ENCODE measurements at places on chromosomes 11 and 22.
A peak's percentile ranks its signal among the peaks of the same experiment; 100 is the strongest.

GRCh38 chr11:65489035-65489705, 9.7 kb upstream of the MALAT1 start:
- no peak for ATAC-seq

DNA sequence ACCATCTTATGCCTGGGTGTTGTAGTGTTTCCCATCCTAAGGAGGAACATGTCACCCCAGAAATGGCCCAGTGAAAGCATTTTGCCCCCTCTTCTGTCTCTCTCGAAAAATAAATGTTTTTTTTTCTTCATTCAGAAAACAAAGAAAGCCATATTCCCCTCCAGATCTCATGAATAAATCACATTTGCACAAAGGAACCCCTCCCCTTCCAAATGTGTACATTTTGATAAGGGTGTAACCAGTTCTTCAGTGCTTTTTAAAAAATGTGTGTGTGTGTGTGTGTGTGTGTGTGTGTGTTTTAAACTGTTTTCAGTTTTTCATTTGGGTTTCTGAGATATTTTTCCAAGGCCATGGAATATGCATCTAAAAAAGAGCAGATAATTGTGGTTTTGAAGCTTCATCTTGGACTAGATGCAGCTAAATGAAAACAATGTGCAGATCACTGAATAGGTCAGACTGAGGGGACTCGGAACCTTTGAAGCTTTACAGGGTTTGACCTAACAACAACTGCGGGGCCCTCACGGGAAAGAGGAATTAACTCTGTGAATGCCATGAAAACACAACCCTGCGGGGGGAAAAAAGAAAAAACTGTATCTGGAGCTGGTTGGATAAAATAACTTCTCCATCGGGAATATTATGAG, 76.4 kb downstream of the YAP1 start:
- ATAC-seq = no peak

DNA sequence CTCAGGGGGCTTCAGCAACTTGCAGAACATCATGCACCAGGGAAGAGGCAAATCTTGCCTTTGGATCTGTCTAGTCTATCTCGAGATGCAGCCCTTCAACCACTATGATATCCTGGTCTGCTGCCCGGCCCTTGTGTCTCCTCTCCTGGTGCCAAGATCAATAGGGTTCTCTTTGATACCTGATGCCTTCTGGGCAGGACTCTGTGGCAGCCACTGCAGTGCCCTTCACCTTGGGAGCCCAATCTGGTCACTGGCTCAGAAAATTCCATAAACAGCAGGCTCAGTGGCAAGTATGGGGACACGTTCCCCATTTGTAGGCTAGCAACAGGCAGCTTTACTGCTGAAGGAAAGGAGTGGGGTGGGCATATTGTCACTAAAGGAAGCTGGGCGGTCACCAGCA, 23.4 kb downstream of the SYN3 start:
- no peak for ATAC-seq

- ATAC-seq = no peak
Measured at GRCh38 chr11:60396799-60397198, 540 bp downstream of the MS4A14 start.

DNA sequence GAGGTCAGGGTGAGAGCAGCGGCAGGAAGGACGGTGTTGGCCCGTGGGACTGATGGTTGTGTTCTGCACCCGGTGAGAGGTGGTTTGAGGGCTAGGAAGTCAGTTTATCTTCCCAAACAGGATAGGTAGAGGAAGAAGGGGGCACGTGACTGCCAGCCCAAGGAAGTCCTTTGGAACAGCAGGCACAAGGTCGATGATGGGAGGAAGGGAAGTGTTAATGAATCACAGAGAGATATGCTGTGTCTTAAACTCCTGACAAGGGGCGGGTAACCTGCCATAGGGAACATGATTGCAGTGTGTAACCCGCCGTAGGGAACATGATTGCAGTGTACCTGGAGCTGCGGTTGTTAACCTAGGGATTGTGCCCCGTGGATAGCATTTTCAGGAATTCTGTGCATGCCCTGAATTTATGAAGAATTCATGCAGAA, 49.0 kb downstream of the PRR5L start:
- no peak for ATAC-seq

DNA sequence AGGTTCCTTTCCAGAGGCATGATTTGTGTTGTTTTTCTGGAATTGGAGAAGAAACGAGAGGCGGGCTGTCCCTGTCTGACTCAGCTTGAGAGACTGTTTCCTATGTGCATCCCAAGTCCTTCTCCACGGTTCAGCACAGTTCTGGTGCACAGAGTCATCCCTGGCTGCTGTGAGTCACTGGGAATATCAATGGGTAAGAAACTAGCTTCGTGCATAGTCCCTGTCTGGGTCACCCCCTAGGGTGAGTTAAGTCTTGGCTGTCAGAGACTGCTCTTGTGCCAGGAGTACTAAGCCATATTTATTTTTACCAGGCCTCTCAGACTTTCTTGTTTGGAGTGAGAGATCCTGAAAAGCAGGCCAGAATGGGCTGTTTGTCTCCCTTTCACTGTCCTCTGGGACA, 2.4 kb upstream of the LRP4 start:
- no peak for ATAC-seq

GRCh38 chr11:17816232-17816931, 81.8 kb downstream of the KCNC1 start:
- ATAC-seq = no peak

DNA sequence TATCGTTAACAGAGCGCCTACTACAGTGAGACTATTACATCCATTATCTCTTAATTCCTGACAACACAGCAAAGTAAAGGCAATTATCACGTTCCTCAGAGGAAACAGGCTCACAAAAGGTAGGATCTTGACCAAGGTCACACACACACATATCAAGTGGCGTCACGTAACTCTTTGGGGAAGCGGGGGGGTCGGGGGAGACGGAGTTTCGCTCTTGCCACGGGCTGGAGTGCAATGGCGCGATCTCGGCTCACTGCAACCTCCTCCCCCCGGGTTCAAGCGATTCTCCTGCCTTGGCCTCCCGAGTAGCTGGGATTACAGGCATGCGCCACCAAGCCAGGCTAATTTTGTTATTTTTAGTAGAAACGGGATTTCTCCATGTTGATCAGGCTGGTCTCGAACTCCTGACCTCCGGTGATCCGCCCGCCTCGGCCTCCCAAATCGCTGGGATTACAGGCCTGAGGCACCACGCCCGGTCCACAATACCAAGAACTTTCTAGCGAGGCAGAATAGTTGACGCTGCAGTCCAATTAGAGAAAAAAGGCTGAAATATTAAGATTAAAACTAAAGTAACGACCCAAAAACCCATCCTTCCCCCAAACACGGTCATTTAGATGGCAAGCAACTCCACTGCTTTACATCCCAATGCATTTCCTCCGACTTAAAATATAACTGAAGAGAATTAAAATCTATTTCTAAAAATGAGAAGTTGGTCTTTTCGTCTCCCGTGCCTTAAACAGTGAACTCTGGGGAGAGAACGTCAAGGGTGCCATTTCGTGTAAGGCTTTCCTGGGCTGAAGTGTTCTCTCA, 1.2 kb downstream of the DDX17 start:
- no peak for ATAC-seq

DNA sequence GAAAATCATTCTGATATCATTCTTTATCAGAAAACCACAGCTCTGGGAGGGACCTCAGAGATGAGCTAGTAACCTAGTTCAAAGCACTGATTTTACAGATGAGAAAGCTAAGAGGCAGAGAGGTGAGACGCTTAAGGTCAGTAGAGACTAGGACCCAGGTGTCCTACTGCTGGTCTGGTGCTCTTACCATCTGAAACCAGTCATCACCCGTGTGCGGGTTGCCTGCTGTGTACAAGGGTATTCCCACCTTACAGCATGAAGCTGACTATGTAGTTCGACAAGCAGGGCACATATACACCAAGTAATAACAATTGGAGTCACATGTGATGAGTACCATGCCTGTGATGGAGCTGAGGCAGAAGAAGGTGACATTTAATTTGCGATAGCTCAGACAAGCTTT, 133.7 kb downstream of the ADAMTS15 start:
- ATAC-seq = no peak

DNA sequence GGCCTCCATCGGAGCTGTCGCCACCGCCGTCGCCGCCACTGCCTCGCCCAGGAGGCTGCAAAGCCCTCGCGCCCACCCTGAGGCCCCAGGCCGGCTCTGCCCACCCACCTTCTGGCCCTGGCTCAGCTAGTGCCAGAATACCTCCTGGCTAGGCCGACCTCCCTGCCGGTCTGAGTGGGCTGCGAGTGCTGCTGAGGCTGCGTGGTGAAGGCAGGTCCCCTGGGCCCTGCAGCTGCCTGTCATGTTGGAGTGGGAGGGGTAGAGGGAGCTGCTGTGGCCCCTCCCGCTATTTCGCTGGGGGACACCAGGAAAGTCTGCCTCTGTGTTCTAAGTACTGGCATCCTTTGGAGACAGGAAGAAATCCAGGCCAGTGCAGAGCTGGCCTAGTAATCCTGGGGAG, 34.2 kb downstream of the LRRC10B start:
- no peak for ATAC-seq

DNA sequence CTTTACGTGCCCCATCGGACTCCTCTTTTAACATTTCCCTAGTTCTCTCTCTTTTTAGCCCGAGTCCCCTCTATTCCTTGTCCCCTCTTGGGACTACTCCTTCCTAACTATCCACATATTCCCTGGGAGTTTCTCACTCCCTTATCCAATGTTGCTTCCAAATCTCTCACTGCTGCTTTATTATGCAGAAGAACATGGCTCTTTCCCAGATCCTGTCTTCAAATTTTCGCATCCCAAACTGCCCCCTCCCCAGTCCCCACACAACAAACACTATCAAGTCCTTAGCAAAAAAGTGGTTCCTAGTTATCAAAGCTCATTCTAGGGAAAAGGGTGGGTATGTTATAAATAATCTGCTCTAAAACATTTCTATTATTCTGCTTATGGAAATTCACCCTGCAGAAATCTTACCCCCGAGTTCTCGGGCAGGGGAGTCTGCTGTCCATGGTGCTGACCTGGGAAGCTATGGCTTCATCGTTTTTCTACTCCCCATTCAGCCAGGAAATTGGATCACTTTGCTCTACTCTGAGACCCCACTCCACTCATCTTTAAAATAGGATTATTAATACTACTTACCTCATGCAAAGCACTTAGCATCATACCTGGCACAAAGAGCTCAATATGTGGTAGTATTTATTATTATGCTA, 393.5 kb downstream of the BUD13 start:
- no peak for ATAC-seq

DNA sequence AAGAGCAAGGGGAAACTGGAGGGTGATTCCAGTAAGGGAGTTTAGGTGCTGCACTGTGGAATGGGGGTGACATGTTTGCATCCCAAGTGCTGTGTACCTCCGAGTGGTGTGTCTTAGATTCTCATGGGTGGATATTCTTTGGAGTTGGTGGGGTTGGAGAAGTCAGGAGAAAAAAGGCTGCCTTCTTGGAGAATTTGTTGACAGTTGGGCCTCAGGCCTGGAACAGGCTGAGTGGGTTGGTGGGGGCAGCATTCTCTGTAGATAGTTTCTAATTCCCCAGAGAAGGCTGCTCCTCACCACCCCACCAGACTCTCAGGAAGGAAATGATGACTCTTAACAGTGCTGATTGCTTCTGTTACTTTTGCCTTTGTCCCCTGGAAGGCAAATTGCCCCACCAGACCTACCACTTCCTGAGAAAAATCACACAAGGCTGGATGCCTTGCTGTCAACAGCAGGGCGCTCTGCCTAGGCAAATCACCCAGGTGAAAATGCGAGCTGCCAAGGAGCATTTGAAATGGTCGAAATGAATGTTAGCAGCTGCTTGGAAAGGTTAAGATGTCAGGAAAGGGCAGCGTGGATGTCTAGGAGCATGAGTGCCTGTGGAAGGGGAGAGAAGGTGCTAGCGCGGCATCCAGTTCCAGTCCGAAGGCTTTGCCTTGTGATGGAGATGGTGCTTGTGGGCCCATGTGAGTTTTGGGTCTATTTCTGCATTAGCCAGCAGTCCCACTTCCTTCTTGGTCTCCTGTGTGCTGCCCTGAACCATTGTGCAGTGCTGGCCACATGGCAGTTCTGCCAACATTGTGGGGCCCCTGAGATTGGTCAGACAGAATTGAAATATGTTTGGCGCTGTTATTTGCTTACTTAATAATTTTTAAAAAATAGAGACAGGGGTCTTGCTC, 29.7 kb upstream of the SORL1-AS1 start:
- ATAC-seq = peak; percentile 81

- no peak for ATAC-seq
Measured at GRCh38 chr22:37214731-37215030, 2.4 kb upstream of the SSTR3 start.

GRCh38 chr11:15629690-15630321, 515.1 kb downstream of the INSC start:
- ATAC-seq = no peak

DNA sequence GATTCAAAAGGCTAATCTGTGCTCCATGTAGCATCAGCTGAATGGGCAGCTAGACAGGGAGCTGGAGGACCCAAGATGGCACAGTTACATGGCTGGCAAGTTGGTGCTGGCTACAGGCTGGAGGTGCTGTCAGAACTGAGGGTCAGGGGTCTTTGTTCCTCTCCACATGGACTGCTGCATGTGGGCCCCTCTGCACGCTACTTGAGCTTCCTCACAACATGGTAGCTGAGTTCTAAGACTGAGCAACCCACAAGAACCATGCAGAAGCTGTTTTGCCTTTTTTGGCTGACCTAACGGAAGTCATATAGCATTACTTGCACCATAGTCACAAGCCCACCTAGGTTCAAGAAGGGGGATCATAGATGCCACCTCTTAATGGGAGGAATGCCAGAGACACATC, 196.1 kb downstream of the GRIK4 start:
- no peak for ATAC-seq

DNA sequence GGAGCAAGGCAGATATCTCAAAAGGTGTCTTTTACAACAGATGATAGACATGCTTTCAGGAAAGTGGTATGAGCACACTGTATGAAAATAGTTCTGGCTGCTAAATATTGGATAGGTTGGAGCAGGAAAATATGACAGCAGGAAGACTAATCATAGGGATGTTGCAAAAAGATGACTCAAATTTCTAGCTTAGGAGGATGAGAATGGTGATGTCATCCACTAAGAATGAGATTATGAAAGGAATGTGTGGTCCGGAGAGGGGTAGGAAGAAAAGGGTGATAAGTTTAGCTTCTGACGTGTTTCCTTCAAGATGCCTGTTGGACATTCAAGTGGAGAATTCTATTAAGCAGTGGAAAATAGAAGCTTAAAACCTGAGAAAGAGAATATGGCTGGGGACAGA, 46.4 kb downstream of the RCN1 start:
- ATAC-seq = no peak

DNA sequence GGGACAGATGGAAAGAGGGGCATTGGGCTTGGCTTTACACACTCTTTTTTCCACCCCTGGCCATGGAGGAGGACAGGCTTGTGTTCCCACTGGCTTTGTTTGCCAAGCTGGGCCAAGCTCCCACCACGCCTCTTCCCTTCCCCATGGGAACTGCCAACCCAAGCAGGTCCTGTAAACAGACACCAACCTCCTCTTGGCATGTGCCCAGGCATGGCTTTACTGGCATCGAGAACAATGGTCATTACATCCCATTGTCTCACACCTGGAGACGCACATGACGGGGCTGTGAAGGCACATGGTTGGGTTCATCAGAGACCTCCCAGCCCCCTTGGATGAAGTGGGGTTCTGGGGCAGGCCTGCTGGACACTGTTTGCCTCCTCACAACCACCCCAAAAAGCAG, 11.7 kb downstream of the SEC14L3 start:
- no peak for ATAC-seq
